H7 (cell line): ENCODE measurements at places on chromosomes 1 and 21. TPM values are rescaled to one million over a fixed set of nuclear protein-coding genes. Genes with fewer than 3 reads are reported as not detected.

- DNase-seq: no peak
Observed at GRCh38 chr1:231807541-231807940, 181.0 kb downstream of the DISC1 start.

GRCh38 chr1:167763525-167764220 is 41.9 kb downstream of the MPZL1 start:
- no peak for DNase-seq

DNA sequence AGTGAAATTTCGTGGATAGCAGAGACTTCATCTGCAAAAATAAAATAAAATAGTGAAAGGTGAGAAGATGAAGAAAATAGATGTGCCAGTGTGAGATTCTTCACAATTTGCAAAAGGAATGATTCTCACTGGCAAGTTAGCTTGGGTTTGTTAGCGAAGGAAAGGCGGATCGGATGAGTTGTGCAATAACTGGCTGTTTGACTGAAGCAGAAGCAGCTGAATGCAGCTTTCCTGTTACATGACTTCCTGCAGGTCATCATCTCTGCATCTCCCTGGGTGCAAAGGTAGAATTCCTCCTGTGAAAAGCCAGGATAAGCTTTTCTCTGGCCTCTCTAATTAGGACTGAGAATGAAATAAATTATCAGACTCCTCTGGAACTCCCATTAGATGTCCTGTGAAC is 263.1 kb upstream of the CHRM3 start:
- DNase-seq: no peak

DNA sequence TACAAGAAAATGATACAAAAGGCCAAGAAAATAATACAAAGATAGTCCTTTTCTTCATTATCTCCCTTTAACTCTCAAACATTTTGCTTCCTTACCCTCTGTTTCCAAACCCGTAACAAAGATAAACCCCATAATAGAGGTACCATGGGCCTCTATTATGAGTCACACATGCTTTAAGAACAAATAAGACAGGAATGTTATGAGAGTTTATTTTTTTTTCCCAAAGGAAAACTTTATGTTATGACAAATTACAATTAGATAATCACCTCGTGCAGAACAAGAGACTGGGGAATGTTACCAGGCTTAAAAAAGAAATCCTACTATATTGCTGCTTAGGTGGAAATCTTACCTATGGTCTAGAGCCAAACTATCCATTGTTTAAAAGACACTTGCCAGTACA is 272.0 kb downstream of the BRINP3 start:
- no peak for DNase-seq

- DNase-seq: no peak
Observed at GRCh38 chr1:176177764-176178163, 29.3 kb downstream of the COP1 start.

GRCh38 chr1:84774669-84775534 is 84.6 kb upstream of the SSX2IP start:
- peak; percentile 68 for DNase-seq

DNA sequence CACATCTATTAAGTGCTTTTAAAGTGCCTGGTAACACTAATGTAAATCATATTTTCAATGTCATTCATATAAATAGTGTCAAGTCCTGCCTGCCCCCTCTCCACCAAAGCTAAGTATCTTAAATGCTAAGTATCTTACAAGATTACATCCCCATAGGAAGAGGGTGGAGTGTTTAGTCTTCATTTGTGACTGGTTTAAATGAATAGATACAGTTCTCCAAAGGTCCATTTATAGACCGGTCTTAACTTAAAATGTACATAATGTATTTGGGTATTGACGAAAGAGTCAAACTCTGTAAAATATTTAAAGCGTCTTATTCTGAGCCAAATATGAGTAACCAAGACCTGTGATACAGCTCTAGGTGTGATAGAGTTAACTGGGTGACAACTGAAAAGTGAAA is 60.2 kb downstream of the POU2F1 start:
- DNase-seq: no peak

GRCh38 chr21:42613756-42614155 is 39.7 kb upstream of the PDE9A start:
- no peak for DNase-seq

- no peak for DNase-seq
Observed at GRCh38 chr1:44266400-44267344, 53.4 kb downstream of the DMAP1 start.

GRCh38 chr1:44223187-44223610 is 9.9 kb downstream of the DMAP1 start:
- DNase-seq: peak; percentile 13

DNA sequence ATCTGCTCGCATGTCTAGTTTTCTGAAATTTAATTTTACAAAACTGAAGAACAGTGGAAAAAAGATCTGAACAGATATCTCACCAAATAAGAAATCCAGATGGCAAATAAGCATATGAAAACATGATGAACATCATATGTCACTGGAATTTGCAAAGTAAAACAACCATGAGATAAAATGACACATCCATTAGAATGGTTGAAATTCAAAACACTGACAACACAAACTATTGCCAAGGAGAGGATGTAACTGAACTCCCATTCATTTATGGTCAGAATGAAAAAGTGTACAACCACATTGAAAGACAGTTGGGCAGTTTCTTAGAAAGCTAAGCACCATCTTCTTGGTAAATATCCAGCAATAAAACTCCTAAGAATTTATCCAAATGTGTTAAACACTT is 312.7 kb upstream of the NCAM2 start:
- no peak for DNase-seq

- peak; percentile 82 for DNase-seq
Observed at GRCh38 chr1:240888039-240888786, 276.3 kb upstream of the GREM2 start.

GRCh38 chr21:42069843-42070242 is 1.3 kb upstream of the UMODL1 start:
- DNase-seq: no peak

GRCh38 chr1:230285351-230285750 is 140.8 kb downstream of the PGBD5 start:
- no peak for DNase-seq

DNA sequence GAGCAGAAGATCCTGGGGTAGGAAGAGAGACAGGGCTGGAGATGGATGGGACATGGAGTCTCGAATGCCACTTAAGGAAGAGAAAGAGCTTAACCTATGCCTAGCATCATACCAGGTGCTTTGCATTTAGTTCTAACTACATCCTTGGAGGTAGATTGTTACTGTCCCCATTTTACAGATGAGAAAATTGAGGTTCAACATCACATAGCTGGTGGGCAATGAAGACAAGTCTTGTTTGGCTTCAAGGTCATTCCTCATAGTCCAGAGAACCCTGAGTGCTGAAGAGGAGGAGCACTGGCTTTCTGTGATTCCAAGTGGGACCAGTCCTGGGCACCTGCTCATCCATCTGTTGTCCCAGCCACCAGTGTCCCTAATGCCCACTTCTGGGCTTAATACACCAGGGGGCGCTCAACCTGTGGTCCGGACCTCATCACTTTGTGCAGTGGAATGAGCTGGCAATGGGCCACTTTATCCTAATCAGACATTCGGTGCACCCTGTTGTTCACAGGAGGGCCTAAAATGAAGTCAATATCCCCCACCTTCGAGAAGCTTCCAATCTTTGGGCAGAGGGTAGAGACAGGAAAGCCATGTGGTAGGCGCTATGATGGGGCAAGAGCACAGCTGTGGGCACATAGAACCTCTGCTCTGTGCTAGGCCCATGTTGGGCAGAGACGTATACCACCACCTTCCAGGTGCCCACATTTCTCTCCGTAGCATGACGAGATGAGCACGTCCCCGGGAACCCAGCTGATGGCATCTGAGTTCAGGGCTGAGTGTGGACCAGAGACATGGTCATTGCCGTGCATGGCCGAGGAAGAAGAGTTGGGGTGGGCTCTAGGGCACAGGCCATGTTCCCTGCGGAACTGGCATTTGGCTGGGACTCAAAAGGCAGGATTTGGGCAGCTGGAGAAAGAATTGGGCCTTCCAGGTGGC is 9.2 kb downstream of the RPS6KA1 start:
- DNase-seq: peak; percentile 86

GRCh38 chr1:229880271-229881170 is 186.5 kb upstream of the GALNT2 start:
- DNase-seq: peak; percentile 7

DNA sequence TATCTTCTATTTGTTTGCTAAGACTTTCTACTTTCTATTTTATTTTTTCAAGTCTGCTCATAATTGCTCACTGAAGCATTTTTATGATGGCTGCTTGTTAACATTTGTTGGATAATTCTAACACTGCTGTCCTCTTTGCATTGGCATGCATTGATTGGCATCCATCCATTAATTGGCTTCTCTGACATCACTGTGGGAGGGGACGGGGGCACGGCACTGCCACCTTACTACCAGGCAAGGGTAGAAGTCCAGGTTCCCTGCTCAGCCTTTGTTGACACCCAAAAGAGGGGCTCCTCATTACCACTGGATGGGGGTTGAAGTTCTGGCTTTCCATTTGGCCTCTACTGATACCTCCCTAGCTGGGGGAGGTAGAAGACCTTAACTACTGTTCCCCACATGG is 11.5 kb upstream of the ABCG1 start:
- no peak for DNase-seq

- DNase-seq: no peak
Observed at GRCh38 chr1:197695961-197696360, 79.3 kb downstream of the DENND1B start.

GRCh38 chr1:211525101-211525676 is 33.2 kb upstream of the RD3 start:
- DNase-seq: no peak

DNA sequence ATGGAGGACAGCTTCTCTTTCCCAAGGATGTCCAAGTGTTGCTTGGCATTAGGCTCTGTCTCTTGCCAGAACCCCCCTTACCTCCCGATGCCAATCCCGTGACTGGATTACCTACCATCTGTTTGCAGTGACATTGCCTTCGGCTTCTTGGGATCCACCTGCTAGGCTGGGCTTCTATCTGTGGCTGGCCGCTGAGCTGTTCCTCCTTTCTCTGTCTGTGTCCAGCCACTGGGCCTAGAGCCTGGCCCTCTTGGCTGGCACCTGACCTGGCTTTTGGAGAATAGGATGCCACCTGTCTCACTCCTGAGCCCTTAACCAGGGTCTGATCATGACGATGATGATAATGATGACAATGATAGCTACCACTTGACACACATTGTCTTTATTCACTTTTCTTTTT is 41.6 kb upstream of the STUM start:
- no peak for DNase-seq

GRCh38 chr1:77632216-77632615 is 50.2 kb downstream of the ZZZ3 start:
- DNase-seq: no peak

DNA sequence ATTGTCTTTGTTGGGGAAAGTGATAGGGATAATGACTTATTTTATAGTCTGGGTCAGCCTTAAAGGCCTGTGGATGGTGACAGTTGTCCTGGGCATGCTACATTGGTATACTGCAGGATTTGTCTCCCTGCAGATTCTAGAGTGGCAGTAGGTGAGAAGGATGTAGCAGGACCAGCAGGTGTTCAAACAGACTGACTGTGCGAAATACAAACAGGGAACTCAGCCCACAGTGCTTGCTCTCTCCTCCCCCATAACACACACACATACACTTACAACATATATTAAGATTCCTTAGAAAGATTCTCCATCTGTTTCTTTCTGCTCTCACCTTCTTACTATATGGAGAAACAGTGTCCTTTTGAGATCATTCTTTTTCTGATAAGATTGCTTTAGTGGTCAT is 6.9 kb downstream of the PDE4B start:
- no peak for DNase-seq

S100A1 gene
- total RNA-seq: 0.63 and 0.80 TPM in 2 replicates

GOLT1A gene
- 0.76 and 1.0 TPM in 2 replicates for total RNA-seq

FMN2 gene
- 0.59 and 0.83 TPM in 2 replicates for total RNA-seq

CRYBG2 gene
- total RNA-seq: 7.9 and 8.7 TPM in 2 replicates

GCLM gene
- total RNA-seq: 19.9 and 20.0 TPM in 2 replicates

OR14A16 gene
- not detected in 2 replicates for total RNA-seq

AKT3 gene
- 15.0 and 25.2 TPM in 2 replicates for total RNA-seq

RGS18 gene
- total RNA-seq: not detected in 2 replicates

KIF17 gene
- total RNA-seq: 3.5 and 10.1 TPM in 2 replicates

SLAMF7 gene
- total RNA-seq: 0.24 TPM in 1 of 2 replicates, not detected in the other

OR2L3 gene
- not detected in 2 replicates for total RNA-seq

GBP6 gene
- total RNA-seq: not detected in 2 replicates
